ENCODE measurements at places on chromosomes 16 and 17.

GRCh38 chr17:34071886-34072420 is 183.1 kb upstream of the CCL2 start:
- no peak for DNase-seq

- DNase-seq: no peak
These were observed 117.4 kb downstream of the CLEC16A start for GRCh38 chr16:11061629-11062270.

GRCh38 chr17:44795928-44796327 is 34.2 kb downstream of the GJC1 start:
- no peak for DNase-seq

GRCh38 chr17:7878234-7878633 is 10.4 kb upstream of the CHD3 start:
- DNase-seq: no peak

All from astrocyte (in vitro differentiated cells and primary cell).